ENCODE measurements at places on chromosomes 2 and 18.

GRCh38 chr2:9288681-9289338 lies 82.2 kb downstream of the ASAP2 start:
- H3K36me3 ChIP-seq = no peaks in the 10 kb centered on the region
- no peak overlapping the region for H3K4me3 ChIP-seq
- no peaks in the 10 kb centered on the region for H3K4me1 ChIP-seq
- no peak overlapping the region for H3K27ac ChIP-seq
- H3K27me3 ChIP-seq = peaks cover 60% of the 10 kb centered on the region

GRCh38 chr2:3523551-3524041 lies 4.3 kb upstream of the ADI1 start:
- no peak overlapping the region for H3K27ac ChIP-seq
- H3K4me3 ChIP-seq = no peak overlapping the region
- H3K4me1 ChIP-seq = peaks cover 25% of the 10 kb centered on the region
- peaks cover 2% of the 10 kb centered on the region for H3K36me3 ChIP-seq

- H3K4me3 ChIP-seq = no peak overlapping the region
- no peak for DNase-seq
- peaks cover 26% of the 10 kb centered on the region for H3K27me3 ChIP-seq
- peaks cover 2% of the 10 kb centered on the region for H3K4me1 ChIP-seq
- H3K36me3 ChIP-seq = no peaks in the 10 kb centered on the region
- no peak overlapping the region for H3K27ac ChIP-seq
Observed at GRCh38 chr2:128625421-128625820, 306.8 kb upstream of the HS6ST1 start.

DNA sequence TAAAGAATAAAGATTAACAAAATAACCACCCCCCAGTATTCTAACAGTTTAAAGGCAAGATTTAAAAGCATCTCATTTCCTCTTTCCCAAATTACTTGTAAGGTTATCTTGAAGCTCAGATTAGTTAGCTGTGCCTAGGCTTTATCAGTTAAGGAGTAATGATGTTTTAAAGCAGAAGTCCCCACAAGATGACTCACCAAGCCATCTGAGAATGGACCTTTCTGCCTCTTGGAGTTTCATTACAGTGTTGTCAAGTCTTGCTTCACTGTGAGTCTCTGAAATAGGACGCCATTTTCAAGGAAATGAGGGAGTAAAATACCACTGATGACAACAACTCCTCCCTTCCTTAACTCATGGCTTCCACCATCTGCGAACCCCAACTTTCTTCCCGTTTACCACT lies 35.9 kb downstream of the ZNF385B start:
- H3K4me1 ChIP-seq = no peaks in the 10 kb centered on the region
- DNase-seq = no peak
- no peak overlapping the region for H3K27ac ChIP-seq

DNA sequence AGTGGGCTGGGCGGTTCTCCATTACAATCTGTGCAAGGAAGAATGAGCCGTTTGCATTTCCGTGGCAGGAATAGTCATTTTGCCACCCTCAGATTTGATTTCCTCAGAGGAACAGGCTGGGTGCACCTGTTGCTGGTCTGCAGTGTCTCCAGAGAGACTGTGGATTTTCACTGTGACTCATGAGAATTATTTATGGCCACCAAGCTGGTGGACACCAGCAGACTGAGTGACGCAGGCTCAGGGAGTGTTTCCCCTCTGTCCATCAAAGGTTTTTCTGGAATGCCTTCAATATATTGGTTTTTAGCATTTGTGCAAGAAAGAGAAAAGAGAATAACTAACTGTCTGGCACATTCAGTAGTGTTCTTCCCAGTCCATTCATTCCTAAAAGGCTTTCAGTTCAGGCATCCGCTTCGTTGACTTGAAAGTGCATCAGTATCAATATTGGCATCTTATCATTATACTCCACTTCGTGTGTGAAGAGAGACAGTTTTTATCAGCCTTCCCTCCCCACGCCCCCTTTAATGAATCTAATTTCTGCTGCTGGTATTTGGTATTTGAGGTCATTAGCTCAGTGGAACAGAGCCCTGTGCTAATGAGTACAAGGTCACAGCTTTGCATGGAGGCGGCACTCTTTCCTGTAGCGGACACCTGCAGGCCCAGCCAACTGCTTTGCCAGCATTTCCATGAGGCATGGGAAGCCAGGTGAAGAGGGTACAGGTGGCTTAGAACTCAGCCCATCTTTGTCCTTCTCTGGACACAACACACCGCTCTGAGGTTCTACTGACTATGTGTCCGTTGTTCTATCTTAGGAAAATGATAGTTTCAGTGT lies 39.9 kb downstream of the PRKCE start:
- H3K4me1 ChIP-seq = peaks cover 13% of the 10 kb centered on the region
- no peak overlapping the region for H3K4me3 ChIP-seq
- H3K27ac ChIP-seq = no peak overlapping the region
- no peaks in the 10 kb centered on the region for H3K36me3 ChIP-seq
- no peaks in the 10 kb centered on the region for H3K27me3 ChIP-seq

DNA sequence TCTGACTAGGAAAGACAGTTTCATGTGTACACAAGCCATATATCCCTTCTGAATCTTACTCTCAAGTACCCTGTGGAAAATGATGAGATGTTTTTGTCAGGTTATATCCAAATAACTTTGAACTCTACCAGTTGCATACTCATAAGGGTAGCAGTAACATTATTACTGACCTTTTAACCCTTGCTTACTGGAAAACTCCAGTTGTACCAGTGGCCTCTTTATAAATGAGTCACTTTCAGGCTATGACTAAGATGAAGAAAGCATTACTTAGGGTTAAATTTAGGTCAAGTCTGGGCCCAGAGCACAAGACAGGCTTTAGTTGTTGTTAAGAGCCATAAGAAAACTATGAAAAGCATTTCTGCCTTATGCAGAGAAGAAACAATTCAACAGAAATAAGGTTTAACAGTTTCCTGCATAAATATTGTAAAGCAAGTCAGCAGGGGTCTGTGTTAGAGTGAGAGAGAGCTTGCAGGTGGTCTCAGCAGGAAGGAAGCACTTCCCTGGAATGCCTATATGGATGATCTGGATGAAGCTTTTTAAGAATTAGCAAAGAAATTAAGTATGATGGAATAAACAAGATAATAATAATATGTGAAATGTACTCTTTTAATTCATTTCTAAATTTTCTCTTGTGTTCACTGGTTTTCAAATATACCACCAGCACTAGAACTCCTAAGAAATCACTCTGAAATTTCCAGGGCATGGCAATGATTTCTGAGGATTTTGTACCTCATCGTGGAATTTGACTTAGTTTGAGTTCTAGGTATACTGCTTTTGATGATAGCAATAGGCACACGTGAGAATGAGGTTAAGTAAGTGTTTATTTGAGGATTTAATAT lies 126.6 kb downstream of the UBE2E3 start:
- peaks cover 2% of the 10 kb centered on the region for H3K36me3 ChIP-seq
- H3K27ac ChIP-seq = peak overlapping the region; percentile 92
- no peaks in the 10 kb centered on the region for H3K27me3 ChIP-seq
- peaks cover 22% of the 10 kb centered on the region for H3K4me1 ChIP-seq
- peak overlapping the region; percentile 56 for H3K4me3 ChIP-seq

DNA sequence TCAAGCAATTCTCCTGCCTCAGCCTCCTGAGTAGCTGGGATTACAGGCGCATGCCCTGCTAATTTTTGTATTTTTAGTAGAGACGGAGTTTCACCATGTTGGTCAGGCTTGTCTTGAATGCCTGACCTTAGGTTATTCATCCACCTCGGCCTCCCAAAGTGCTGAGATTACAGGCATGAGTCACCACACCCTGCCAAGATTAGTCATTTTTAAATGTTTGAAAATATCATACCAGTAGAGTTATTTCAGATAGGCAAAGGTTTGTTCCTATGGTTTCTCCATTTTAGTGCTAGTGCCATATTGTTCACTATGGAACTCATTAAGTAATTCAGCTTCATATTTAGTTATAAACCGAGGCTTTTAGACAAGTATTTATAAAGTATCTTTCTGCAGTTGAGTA lies 52.3 kb downstream of the HIBCH start:
- no peak overlapping the region for H3K27ac ChIP-seq
- H3K27me3 ChIP-seq = no peaks in the 10 kb centered on the region
- peaks cover 6% of the 10 kb centered on the region for H3K36me3 ChIP-seq
- H3K4me1 ChIP-seq = peaks cover 8% of the 10 kb centered on the region

DNA sequence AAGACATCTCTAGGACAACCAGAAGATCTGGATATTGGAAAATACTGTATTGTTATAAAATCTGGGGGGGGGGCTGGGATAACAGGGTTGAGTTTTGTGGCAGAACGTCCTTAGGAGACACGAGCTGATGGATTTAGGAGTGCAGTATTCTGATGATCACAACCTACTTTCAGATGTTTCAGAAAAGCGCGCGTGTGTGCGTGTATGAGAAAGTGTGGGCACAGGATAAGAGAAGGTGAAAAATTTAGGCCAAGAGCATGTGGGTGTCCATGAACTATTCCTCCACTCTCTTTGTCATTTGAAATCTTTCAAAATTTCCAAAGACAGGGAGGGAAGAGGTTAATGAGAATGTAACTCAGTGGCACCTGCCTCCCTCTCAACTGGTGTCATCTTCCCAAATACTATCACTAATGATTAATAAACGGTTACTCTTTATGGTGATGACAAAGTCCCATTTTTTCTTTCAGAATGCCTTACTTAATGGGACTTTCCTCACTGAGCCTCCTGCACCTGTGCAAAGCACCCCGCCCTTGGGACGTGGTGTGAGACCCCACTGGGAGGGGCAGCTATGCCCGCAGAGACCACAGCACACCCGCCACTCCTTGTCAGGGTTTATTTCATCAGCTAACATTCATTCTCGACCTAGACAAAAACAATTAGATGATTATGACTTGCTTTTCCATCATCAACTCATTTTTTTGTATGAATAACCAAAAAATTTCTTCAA lies 53.6 kb downstream of the HS6ST1 start:
- no peaks in the 10 kb centered on the region for H3K27me3 ChIP-seq
- H3K4me1 ChIP-seq = no peaks in the 10 kb centered on the region
- no peaks in the 10 kb centered on the region for H3K36me3 ChIP-seq
- no peak overlapping the region for H3K27ac ChIP-seq

DNA sequence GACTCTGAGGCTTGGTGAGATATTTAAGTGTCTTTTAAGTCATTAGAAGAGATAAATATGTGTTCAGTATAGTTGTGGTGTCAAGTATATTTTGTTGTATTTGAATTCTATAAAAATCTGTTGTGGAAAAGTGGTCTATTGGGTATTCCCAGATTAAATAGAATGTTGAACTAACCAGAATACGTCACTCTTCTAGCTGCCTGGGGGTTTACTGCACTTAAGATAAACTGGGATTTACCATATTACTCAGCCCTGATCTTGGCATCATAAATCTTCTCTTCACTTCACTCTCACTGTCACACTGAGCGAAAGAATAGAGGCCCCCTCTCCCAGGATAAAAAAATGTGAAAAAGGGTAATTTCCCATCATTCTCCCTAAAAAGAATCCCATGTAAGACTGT lies 129.8 kb downstream of the BCL2 start:
- H3K4me3 ChIP-seq = no peak overlapping the region
- H3K27ac ChIP-seq = peak overlapping the region; percentile 72
- H3K4me1 ChIP-seq = peaks cover 59% of the 10 kb centered on the region
- peaks cover 2% of the 10 kb centered on the region for H3K36me3 ChIP-seq

GRCh38 chr2:79660557-79660956 lies 147.7 kb downstream of the CTNNA2 start:
- no peak for DNase-seq
- no peak overlapping the region for H3K4me3 ChIP-seq
- no peaks in the 10 kb centered on the region for H3K27me3 ChIP-seq
- no peaks in the 10 kb centered on the region for H3K36me3 ChIP-seq

DNA sequence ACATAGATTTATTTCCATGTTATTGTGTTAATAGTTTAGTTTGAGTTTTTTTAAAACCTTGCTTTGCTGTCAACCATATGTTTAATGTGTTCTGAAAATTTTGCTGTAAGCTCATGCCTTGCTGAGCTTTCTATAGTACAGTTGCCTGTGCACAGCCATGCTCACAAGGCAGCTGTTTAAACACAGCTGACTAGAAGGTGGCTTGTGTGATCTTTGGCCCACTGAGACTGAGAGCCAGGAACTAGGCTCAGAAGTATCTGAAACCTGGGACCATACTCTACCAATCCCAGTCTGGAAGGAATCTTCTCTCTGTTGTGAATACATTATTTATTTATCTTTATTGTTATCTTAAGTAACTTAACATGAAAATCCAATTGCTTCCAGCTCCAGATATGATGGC lies 350.5 kb downstream of the KIAA1328 start:
- H3K27ac ChIP-seq = no peak overlapping the region
- no peaks in the 10 kb centered on the region for H3K4me1 ChIP-seq

GRCh38 chr2:171792886-171793580 lies 101.0 kb downstream of the SLC25A12 start:
- H3K36me3 ChIP-seq = peaks cover 6% of the 10 kb centered on the region
- no peak overlapping the region for H3K27ac ChIP-seq
- no peak overlapping the region for H3K4me3 ChIP-seq
- DNase-seq = no peak
- H3K27me3 ChIP-seq = no peaks in the 10 kb centered on the region
- H3K4me1 ChIP-seq = peaks cover 7% of the 10 kb centered on the region

- DNase-seq = no peak
- H3K36me3 ChIP-seq = peaks cover 6% of the 10 kb centered on the region
- H3K4me1 ChIP-seq = peaks cover 24% of the 10 kb centered on the region
- H3K27me3 ChIP-seq = no peaks in the 10 kb centered on the region
- H3K4me3 ChIP-seq = no peak overlapping the region
Observed at GRCh38 chr2:15243762-15244161, 317.4 kb downstream of the NBAS start.

DNA sequence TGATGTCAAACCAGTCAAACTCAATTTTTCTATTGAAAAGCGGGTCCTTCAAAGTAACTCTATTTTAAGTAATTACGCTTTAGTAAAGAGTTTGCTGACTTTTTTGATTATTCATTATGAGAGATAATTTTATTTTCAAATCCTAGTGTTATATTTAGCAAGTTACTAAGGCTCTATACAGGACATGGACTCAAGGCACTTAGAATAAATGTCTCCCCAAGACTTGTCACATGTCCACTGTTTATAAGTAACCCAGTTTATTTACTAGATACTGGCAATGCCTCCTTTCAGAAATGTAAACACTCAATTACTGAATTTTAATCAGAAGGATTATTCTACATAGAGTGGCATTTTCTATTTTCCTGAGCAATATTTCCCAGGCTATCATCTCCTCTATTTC lies 638.1 kb downstream of the ERBB4 start:
- no peak for DNase-seq
- no peaks in the 10 kb centered on the region for H3K4me1 ChIP-seq
- H3K27ac ChIP-seq = no peak overlapping the region
- no peaks in the 10 kb centered on the region for H3K36me3 ChIP-seq

DNA sequence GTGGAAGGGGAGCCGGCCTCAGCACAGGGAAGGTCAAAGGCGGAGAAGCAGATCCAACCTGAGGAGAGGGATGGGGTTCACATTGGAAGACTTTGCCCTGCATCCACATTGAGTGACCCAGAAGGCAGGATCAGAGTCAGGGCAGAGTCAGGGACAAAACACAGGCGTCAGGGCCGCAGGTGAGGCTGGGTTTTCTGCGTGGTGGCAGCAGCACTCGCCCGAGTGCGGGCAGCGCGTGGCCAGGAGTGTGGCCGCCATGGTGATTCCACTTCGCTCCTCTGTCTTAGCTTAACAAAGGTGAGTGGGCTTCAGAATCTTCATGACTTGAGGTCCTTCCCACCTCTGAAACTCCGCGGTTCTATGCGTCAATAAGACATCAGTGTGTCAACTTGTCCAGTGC lies 476.9 kb upstream of the SMIM21 start:
- H3K4me3 ChIP-seq = no peak overlapping the region
- H3K27ac ChIP-seq = no peak overlapping the region
- DNase-seq = no peak
- no peaks in the 10 kb centered on the region for H3K36me3 ChIP-seq
- no peaks in the 10 kb centered on the region for H3K4me1 ChIP-seq
- peaks cover 15% of the 10 kb centered on the region for H3K27me3 ChIP-seq

All from T-helper 17 cell (primary cell).